ENCODE measurements at places on chromosomes 1 and 21.

GRCh38 chr1:89669441-89669840 lies 36.5 kb downstream of the LRRC8C start:
- DNase-seq: no peak

DNA sequence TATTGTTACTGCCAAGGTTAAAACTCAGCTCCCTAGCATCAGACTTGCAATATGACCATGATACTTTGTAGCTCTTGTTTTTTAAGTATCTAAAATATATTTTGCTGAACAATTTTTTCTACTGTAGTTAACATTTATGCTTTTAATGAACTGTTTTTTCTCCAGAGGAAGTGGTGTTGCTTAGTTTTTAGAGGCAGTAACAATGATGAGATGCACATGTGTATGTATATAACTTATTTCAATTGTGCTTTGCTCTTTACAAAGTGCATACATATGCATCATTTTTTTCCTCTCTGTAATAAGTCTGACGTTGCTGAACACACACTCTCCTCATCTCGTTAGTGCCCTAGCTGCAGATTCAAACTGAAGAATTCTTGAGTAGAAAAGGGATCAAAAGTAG lies 418.8 kb downstream of the ZP4 start:
- DNase-seq: no peak

DNA sequence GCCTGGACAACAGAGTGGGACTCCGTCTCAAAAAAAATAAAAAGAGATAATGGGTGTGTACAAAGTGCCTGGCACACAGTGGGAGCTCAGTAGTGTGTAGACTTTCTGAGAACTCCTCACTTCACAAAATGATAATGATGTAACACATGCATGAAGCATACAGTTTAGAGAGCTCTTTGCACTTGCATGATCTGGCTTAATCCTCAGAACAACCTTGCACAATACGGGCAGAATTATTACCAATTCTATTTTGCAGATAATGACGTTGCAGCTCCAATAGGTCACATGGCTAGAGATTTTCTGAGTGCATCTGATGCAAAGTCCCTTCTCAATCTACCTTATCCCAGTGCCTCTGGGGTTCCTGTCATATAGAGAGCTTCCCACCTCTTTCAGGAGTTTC lies 71.4 kb downstream of the CD247 start:
- no peak for DNase-seq

GRCh38 chr1:54163051-54163450 lies 10.3 kb upstream of the CDCP2 start:
- no peak for DNase-seq

GRCh38 chr1:151534662-151535278 lies 5.3 kb upstream of the TUFT1 start:
- peak; percentile 72 for DNase-seq

DNA sequence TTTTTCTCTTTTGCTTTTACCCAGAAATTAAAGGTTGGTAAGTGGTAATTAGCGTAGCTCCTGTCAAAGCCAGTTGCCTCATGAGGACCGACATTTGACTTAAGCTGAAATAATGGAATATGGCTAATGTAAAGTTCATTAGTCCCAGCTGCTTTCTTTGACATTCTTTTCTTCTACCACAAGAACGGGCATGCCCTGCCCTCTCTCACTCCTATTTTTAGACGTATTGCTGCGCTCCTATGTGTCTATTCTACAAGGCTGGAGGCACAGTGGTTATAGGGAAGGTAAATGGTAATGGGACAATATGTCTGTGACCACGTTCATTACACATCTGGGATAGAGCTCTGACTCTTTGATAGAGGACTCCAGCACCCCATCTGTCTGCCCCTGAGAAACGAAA lies 6.8 kb downstream of the CORT start:
- no peak for DNase-seq

DNA sequence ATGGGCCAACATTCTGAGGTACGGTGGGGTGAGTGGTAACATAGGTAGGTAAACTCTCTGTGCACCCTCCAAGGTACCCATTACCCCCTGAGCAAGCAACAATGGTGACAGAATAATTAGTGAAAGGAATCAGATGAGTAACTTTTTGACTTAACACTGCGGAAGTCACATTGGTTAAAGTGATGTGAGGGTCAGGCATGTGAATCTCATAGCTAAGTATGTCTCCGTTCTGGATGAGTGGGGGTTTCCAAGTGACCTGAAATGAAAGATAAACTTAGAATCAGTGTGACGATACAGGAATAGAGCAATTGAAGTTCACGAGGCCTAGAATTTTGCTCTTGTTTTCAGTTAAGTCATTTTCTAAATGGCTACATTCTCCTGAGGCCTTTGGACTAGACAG lies 311.7 kb downstream of the KCTD3 start:
- no peak for DNase-seq

DNA sequence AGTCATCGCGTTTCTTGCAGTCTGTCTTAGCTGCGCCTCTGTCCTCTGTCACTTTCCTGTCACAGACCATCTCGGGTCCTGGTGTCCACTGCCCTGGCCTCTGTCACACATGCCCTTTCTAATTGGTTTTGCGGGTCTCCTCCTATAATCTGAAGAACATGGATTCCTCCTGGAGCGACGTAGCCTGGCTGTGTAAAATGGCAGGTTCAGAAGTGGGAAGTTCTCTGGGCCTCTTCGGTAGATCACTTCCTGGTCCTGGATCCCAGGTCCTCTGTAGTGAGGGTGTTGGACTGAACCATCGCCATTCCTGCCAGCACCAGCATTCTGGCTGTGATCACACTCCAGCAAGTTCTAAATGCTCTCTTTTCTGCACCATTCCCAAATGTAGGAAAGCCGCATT lies 857 bp downstream of the FAM3B start:
- no peak for DNase-seq

DNA sequence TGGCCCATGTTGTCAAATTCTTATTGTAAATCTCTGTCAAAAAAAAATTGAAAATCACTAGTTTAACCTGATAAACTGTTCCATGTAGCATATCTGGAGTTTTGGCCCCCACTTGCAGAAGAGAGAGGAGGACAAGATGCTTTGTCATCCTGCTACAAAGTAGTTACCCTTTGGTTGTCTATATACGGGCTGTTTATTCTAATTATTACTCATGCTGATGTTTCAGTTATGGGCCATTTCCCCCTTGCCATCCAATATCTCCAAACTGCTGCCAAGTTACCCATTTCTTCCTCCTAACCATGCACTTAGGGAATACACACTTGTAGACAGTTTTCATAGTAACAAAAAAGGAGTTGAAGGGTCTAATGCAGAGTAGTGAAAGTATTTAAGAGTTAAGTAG lies 22.6 kb downstream of the STX12 start:
- no peak for DNase-seq

DNA sequence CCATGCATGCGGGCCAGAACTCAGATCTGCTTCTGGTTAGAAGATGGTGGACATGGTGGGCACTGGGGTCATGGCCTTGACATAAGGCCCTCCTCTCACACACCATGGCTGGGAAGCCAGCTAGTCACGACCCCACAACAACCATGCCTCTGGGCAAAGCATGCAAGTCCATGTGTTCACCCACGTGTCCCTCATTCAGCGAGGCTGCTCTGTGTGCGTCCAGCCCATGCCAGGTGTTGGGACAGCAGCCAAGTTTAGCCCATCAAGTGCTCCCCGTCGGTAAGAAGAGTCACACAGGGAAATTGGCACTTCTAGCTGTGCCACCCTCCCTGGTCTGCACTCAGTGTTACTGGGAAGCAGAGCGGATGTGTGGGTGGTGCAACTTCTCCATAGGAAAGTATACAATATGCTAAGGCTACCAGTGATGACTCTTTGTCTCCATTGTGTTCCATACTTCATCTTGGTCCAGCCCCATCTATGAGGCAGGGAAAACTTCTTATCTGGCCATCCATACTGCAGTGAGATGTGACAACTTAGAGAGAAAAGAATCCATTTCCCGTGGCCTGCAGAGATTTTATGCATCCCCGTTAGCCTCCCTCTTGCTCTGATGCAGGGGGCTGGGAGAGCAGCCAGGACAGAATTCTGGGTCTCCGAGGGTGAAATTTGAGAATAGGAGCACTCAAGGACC lies 198.0 kb downstream of the GRIK3 start:
- no peak for DNase-seq

- no peak for DNase-seq
Measured at GRCh38 chr1:24203404-24203803, 16.3 kb upstream of the IFNLR1 start.

DNA sequence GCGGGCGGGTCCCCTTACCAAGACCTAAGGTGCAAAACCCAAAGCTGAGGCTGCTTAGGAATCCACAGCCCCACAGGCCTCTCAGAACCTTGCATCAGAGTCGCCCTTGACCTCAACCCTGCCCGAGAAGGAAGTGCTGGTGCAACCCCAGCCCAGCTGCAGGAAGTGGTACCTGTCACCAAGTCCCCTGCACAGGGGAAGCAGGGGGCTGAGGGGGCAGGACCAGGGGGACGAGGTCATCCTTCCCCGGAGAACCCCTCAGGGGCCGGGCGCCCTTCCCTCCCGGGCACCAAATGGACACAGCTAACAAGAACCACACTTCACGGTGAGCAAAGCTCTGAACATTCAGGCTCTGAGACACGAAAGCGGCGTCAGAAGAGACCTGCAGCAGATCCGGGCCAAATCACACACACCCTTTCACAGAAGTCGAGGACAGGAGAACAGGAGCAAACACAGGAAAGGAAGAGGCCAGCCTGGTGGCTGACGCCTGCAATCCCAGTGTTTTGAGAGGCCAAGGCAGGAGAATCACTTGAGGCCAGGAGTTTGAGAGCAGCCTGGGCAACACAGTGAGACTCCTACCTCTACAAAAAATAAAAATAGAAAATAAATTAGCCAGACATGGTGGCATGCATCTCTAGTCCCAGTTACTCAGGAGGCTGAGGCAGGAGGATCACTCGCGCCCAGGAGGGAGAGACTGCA lies 6.4 kb downstream of the ITGB2 start:
- no peak for DNase-seq

GRCh38 chr1:165426745-165427144 lies 18.2 kb downstream of the RXRG start:
- DNase-seq: no peak

DNA sequence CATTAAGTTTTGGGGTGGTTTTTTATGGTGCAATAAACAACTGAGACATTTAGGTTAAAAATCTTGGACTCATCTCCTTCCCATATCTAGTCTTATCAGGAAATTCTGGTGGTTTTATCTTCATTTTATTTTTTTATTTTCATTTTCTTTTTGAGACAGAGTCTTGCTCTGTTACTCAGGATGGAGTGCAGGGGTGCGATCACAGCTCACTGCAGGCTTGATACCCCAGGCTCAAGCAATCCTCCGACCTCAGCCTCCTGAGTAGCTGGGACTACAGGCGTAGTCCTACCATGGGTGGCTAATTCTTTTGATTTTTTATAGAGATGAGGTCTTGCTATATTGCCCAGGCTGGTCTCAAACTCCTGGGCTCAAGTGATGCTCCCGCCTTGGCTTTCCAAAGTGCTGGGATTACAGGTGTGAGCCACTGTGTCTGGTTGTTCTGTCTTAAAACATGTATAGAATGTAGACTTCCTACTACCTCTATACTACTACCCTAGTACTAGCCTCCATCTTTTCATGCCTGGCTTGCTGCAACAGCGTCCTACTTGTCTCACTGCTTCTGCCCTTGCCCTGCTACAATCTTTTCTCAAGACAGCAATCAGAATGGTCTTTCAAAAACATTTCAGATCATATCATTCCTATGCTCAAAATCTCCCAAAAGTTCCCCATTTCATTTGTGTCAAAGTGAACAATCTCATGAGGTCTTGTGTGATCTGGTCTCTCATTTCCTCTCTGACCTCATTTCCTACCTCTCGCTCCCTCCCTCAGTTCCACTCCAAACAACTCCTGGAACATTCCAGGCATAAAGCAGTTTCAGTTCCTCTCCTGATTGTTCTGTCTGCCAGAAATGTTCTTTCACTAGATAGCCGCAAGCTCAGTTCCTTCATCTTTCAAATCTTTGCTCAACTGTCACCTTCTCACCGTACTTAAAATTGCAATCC lies 5.9 kb upstream of the FCGR2A start:
- DNase-seq: no peak

- DNase-seq: no peak
Measured at GRCh38 chr1:162010175-162010506, 13.5 kb downstream of the OLFML2B start.

DNA sequence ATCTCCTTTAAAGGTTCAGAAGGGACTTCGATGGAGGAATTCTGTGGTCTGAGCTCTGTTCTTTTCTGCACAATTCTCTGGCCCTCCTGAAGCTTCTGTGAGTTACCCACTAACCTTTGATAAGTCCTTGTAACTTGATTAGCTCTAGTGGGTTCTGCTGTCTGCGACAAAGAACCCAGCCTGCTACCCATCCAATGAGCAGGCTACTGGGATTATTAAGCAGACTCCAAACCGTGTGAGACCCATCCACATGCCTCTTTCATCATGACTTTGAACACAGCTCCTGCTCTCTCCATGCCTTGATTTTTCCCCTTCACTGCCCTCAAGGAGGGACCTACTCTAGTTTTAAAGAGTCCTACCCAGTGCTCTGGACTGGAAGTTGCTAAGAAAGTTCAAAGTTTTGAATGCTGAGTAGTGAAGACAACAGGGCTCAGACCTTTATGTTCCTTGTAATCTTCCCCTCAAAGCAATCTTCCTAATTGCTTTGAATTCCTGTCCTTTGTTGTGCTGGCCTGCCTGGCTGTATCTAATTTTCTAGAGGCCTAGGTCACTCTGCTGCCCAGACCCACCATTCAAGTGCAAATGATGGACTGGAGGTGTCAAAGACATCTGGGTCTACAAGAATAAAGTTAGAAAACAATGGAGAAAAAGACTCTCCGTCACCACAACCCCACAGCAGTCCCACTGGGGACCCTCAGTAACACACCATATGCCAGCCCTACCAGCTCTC lies 146.9 kb downstream of the RHOU start:
- no peak for DNase-seq

DNA sequence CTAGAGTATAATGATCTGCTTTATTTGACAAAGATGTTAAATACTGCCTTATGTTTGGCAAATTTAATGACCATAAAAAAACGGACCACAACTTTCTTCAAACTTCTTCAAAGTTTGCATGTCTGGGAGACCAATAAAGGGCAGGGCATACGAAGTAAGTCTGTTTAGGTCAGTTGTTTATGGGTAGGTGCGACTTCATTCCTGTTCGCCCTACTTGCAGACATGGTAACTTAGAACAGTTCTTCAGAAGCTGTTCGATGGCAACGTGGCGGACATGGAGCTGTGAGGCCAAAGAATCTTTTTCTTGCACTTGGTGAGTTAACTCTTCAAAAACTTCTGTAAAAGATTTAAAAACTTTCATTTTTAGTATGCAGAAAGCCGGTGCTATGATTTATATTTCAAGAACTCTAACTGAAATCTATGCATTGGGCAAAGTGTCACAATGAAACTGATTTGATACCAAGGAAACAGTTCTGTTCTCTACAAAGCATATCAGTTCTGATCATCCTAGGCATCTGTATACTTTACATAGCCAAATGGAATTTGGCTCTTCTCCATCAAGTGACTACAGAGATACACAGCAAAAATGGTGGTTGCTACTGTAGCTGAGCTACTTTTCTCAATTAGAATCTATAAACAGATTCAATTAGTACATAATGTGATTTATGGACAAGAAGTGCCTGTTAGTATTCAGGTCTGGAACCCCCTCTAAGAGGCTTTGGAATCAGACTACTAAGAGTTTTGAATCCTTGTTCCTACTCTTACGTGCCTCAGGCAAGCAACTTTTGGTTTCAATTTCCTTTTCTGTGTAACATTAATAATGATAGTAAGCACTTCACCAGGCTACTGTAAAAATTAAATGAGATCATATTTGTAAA lies 25.7 kb downstream of the C21orf91 start:
- DNase-seq: no peak

All from activated CD8-positive, alpha-beta memory T cell treated with anti-CD3 and anti-CD28 coated beads for 48 hours (primary cell).